Activated T-helper 1 cell treated with anti-CD3 and anti-CD28 coated beads, Interleukin-12 subunit alpha, Interleukin-12 subunit beta, Interleukin-2, Interleukin-4 antibody, amounts not matched to agents 30 ng/mL and 10 ng/mL and 1 ng/mL, durations not matched to agents 14 hours and 24 hours and 36 hours (primary cell): ENCODE measurements at places on chromosomes 13 and 19. TPM values are rescaled to one million over a fixed set of nuclear protein-coding genes. Genes with fewer than 3 reads are reported as not detected.
A peak's percentile ranks its signal among the peaks of the same experiment; 100 is the strongest.

- DNase-seq = peak; percentile 42
Measured at GRCh38 chr19:45498411-45499195, at the start of gene PPM1N. TSS of gene PPM1N (plus strand) at chr19:45498443. CDS start at chr19:45498473, 30 bp downstream.

DNA sequence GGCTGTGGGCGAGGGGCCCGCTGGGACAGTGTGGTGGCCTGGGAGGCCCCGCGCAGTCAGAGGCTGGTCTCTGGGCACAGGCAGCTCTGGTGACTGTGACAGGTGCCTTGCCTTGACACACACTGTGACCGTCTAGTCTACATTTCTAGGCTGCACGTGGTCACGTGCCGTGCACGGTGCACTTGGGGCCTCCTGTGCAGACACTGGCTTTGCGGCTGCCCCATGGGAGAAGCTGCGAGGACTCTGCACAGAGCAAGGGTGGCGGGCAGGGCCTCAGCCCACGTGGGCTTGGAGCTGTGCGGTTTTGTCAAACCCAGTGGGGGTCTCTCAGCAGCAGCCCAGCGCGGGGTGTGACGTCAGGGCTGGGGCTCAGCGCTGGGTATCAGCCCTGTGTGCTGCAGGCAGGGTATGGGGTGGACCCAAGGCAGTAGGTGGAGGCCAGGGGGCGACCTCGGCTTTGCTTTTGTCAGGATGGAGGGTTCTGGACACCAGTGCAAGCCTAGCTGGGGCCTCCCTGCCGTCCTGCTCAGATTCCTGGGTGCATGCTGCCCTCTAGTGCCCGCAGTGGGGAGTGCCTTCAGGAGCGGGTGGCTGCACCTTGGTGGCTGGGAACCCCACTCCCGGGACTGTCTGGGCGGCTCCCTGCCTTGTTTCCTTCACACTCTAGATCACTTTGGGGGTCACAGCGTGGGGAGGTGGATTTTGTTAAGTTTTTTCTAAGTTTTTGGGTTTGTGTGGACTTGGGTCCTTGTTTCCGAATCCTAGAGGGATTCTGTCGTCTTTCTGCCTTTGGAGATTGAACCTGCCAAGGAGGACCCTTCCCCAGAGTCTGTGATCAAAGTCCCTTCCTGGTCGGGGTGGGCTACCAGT lies 62.6 kb downstream of the KDM4B start:
- DNase-seq = peak; percentile 69

GRCh38 chr13:92719868-92720267 lies 506.7 kb upstream of the GPC6 start:
- no peak for DNase-seq

DNA sequence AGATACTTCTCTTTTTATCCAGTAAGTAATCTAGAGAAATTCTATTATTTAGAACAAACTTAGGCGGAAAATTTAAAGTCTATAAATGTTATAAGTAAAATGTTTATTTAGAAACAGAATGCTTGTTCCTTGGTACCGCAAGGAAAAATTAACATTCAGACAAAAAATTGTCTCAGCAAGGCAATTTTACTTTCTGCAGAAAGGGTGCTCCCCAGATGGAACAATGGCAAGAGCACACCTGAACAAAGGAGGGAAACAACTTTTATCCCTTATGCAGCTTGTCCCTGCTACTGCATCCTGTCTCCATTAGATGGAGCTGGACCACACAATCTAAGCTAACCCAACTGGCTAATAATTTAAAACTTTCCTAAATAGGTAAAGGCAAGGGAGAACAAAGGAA lies 6.5 kb upstream of the ZNF708 start:
- DNase-seq = no peak

DNA sequence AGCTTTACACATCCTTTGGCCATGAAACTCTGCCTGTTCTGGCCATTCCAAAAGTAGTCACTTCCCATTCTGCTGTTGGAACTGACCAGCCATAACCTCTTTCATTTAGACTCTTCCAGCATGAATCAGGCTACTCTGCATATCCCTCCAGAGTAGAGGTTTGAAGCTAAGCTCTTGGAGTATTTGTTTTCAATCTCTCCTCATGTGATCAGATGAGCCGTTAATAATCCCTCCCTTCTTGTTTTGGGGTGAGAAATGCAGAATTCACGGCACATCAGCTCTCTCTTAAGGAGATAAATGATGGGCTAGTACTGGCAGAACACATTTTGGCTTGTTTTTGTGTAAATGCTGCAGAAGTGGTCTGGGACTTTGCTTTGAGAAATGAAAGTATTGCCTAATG lies 519.9 kb downstream of the PCDH17 start:
- no peak for DNase-seq

GRCh38 chr19:30161770-30162169 lies 210.4 kb upstream of the ZNF536 start:
- DNase-seq = no peak

GRCh38 chr19:51207747-51208146 lies 17.1 kb upstream of the CD33 start:
- no peak for DNase-seq

GRCh38 chr13:23769401-23769800 lies 119.8 kb downstream of the MIPEP start:
- no peak for DNase-seq

DNA sequence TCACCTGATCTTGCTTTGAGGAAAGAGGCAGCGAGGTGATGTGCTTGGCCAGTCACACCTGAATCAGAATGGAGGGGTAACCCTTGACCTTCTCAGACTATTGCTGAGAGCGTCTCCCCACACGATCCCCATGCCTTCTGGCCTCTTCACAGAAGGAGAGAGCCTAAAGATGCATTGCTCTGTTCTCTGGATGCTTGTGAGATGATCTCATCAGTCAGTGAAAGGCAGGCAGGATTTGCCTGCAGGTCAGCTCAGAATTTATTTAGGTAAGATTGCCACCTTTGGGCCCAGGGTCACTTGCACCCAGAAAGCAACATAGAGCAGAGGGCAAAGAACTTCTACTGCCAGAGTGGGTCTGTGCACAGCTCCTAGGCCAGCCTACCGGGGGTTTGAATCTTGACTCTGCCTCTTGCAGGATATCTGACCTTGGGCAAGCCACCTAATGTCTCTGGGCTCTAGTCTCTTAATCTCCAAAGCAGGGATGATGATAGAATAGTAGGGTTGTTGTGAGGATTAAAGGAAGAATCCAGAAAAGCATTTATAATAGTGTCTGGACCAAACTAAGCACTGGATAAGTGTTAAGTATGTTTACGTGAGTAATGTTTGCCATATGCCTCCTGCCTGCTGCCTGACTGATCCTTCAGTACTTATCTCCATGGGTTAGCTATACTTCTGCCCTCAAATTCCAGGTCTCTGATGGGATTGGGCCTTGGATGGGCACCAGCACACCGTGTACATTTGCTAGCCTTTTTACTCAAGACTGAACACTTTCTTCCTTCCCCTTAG lies 8.4 kb upstream of the FLT1 start:
- DNase-seq = no peak

GRCh38 chr19:16355293-16356043 lies 30.8 kb downstream of the KLF2 start:
- no peak for DNase-seq

DNA sequence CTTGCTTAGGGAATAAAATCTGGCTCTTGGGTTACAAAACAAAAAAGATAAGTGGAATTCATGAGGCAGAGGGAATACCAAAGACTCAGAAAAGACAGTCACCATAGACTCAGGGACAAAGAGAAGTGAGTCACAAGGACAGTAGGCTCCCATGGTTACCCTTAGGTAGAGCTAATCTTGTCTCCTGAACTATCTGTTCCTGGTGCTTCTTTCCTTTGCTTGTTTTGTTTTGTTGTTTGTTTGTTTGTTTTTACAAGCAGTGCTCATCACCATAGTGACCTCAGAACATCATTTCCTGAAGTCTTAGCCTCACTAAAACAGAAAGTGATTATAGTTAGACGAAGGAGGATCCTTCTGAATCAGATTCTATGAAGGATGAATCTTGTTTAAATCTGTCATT lies 142.3 kb upstream of the SOX21 start:
- DNase-seq = no peak

GRCh38 chr19:42324655-42325307 lies 654 bp upstream of the MEGF8 start:
- DNase-seq = no peak

- peak; percentile 27 for DNase-seq
Measured at GRCh38 chr13:24161010-24161775, 673 bp downstream of the SPATA13 start.

GRCh38 chr19:46410205-46411087 lies 2.9 kb downstream of the CCDC8 start:
- DNase-seq = no peak

- no peak for DNase-seq
Measured at GRCh38 chr19:41740415-41741243, 14.7 kb upstream of the CEACAM6 start.

DNA sequence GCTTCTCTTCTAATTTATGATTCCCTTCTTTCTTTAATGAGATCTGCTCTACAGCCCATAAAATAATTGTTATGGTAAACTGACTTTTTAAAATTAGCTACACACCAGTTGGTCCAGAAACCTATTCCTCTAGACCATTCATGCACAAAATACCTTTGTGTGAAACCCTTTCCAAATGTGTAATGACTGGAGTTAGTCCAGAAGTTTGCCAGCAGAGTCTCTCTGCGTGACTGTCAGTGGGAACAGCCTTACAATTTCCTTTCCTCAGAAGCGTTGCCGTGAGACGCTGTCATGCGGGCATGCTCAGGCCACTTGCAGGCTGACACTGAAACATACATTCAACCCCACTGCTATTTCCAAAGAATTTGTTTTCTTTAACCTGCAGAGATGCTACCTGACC lies 965.2 kb downstream of the PCDH9 start:
- DNase-seq = no peak

GRCh38 chr13:45300190-45300985 lies 40.6 kb downstream of the TPT1 start:
- DNase-seq = no peak

GRCh38 chr13:95624020-95624419 lies 20.5 kb downstream of the DZIP1 start:
- DNase-seq = no peak

DNA sequence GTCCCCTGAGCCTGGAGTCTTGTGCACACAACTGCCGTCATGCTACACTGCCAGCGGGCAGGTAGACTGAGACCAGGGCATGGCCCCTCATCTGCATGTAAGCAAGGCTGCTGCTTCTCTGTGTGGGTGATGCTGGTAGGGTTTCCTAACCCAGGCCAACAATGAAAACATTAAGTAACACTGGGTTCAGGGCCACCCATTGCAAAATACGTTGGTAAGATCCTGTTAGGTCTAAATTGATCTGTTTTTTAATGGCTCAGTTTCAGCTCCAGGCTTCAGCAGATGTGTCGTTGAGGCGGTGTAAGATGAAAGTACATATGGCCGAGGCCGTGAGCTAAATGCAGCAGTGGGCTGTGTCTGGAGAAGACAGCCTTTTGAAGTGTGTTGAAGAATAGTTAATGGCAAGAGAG lies 383.4 kb downstream of the IRS2 start:
- DNase-seq = no peak

GRCh38 chr19:23415561-23416191 lies 20.4 kb upstream of the ZNF91 start:
- DNase-seq = no peak

- DNase-seq = no peak
Measured at GRCh38 chr13:23866420-23867026, 22.7 kb downstream of the MIPEP start.

DNA sequence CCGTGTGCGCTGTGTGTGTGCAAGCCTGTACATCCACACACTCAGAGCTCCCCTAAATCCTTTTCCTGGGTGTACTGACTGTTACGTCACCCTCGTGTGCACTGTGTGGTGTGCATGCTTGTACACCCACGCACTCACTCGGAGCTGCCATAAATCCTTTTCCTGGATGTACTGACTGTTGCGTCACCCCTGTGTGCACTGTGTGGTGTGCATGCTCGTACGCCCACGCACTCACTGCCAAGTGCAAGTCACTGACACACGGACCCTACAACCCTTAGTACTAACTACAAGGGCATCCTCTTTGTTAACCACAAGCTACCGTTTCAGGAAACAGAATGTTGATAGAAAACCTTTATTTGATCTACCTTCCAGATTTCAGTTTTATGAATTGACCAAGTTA lies 983.4 kb downstream of the EFNB2 start:
- DNase-seq = no peak

GRCh38 chr13:49454388-49455006 lies 10.4 kb downstream of the SETDB2 start:
- DNase-seq = no peak

- no peak for DNase-seq
Measured at GRCh38 chr19:42042455-42043170, 27.4 kb downstream of the GRIK5 start.

DNA sequence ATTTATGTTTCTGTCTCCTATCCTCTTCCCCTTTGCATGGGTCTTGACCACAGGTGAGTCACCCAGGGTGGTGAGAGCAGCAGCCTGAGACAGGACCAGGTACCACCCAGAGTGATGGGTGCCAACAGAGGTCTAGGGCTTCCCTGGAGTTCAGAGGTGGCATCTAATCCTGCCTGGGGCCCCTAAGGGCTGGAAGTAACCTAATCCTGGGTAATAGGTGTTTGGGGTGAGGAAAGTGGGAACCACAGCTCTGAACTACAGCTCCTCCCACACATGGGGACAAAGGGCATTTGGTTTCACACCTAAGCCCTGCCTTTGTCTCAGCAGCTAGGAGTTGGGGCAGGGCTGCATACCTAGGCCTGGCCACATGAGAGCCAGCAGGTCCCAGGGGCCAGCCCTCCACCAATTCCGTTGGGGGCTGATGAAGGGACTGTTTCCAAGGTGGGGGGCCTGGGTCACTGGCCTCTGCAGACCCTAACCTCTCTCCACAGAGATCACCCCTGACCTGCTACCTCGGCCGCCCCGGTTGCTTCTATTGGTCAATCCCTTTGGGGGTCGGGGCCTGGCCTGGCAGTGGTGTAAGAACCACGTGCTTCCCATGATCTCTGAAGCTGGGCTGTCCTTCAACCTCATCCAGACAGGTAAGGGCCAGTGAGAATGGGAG lies 8.0 kb downstream of the SPHK2 start:
- DNase-seq = no peak

GRCh38 chr13:50761406-50761805 lies 82.1 kb downstream of the DLEU7 start:
- DNase-seq = no peak

- DNase-seq = no peak
Measured at GRCh38 chr19:30395283-30395682, 23.1 kb downstream of the ZNF536 start.

GRCh38 chr19:3978145-3978544 lies 7.1 kb downstream of the EEF2 start:
- DNase-seq = no peak

MIER2 gene
- 32.0 and 34.2 TPM in 2 replicates for total RNA-seq

PSG6 gene
- not detected in 2 replicates for total RNA-seq

ATP11A gene
- 90.4 and 97.8 TPM in 2 replicates for total RNA-seq

ANKRD24 gene
- total RNA-seq = 0.49 and 0.54 TPM in 2 replicates

LAIR2 gene
- 45.7 and 49.1 TPM in 2 replicates for total RNA-seq

MATK gene
- total RNA-seq = 21.5 and 24.3 TPM in 2 replicates

ZNF567 gene
- 5.8 and 8.5 TPM in 2 replicates for total RNA-seq

FLT3LG gene
- 58.4 and 65.4 TPM in 2 replicates for total RNA-seq

NXNL1 gene
- not detected in 2 replicates for total RNA-seq

NKPD1 gene
- total RNA-seq = 0.16 and 0.20 TPM in 2 replicates

ZNF439 gene
- total RNA-seq = 3.3 and 3.6 TPM in 2 replicates

GPR183 gene
- 22.6 and 23.6 TPM in 2 replicates for total RNA-seq

INSL3 gene
- total RNA-seq = 8.7 and 9.3 TPM in 2 replicates

ASPDH gene
- total RNA-seq = not detected in 2 replicates
